NCI-H146 (cell line): ENCODE measurements at places on chromosomes 7 and 10.

DNA sequence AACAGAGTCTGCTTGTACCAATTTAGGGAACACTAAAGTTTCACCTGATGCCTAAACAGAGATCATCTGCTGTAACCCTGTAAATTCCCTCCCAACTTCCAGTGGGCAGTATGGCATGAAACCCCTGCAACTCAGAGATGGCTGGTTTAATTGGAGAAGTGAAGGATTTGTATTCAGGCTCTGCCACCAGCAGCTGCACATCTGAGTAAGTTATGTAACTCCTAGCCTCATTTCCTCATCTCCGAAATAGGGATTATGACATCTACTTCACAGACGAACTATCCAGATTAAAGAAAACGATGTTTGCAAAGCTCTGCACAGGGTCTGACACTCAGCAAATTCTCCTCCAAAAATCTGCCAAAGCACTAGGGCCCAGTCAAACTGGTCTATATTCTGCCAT, 493.0 kb downstream of the KCNMA1 start:
- DNase-seq = no peak

DNA sequence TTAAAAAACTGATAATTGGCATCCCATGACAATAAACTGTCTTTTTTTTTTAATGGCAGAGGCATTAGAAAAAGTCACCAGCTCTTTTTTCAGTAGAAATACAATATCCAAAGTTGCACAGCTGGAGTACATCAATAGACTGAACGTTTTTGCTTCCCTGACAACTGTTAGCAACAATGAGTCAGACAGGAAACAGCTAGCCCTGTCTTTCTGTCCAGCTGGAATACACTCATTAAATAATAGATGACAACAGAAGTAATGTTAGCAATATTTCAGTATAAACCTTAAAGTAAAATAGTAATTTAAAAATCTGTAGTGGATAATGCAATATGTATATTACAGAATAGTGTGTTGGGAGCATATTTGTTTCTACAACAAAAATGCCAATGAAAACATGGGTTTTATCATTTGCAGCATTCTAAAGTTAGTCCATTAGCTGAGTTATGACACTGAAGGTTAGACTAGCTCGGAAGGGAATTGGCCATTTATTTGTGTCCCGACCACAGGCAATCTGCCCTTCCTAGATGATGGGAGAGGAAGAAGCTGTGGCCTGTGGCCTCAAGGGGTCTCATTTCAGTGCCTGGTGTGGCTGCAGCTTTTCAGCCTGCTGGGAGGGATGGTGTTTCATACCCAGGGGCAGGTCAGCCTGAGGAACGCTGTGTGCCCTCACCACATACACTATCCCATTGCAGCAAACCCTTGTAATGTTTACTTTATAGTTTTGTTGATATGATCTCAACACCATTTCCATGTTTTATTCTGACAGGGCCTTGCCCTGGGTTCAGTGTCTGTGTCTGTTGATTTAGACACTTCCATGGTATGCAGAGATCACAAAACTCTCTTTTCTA, 173.3 kb downstream of the SLC16A9 start:
- peak; percentile 25 for DNase-seq

GRCh38 chr7:90645784-90646183, 49.7 kb downstream of the CDK14 start:
- no peak for DNase-seq

DNA sequence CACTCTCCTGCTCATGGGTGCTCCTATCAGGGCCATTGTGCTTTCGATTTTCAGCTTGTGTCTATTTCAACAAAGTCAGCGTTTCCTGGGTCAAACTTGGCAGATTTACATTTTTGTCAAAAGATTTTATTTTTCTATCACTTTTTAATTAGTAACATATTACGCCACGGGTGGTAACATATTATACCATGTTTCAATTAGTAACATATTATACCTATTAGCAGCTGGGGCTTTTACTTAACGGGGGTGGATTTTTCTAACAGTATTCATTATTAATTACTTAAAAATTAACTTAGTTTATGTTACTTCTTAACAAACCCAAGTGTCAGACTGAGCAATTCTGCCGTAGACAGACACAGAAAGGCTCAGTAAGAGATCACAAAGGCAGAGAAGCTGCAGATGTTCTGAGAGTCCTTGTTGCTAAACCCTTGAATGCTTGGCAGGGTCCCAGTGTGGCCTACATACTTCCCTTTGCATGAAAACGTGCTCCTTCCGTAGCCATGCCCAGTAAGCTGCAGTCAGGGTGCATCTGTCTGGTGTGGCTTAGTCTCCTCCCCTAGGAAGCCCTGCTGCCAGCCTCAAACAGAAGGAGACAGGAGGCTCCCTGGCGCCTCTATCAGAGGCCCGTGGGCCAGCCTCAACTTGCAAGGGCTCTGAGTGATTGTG, 263.1 kb upstream of the CXCL12 start:
- DNase-seq = no peak

DNA sequence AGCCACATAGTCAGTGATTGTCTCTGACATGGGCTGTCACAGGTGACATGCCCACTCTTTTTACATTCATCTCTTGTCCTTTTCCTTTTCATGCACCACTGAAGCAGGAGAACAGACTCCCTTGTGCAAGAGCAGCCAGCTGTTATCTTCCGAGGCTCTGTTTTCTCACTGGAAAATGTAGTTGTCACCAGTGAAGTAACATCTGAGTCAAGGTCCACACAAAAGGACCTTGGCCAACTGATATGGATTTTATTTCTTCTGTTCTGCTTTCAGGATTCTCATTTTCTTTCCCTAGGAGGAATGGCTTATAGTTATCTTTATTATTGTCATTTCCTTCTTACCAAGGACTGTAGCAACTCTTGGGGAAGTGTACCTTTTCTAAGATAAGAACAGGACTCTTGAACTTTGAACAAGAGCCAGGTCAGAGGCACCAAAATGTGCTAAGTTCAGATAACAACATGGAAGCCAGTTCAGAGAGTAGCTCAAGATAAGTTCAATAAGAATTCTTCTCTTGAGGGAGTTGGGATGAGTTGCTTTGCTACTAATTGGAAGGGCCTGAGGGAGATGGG, 22.7 kb downstream of the AVPI1 start:
- no peak for DNase-seq

- DNase-seq = no peak
These were observed 352.6 kb upstream of the AUTS2 start for GRCh38 chr7:69245646-69246045.

GRCh38 chr7:108973075-108973474, 403.4 kb downstream of the DNAJB9 start:
- no peak for DNase-seq
